Fibroblast of skin of right biceps (primary cell): ENCODE measurements at places on chromosomes 2 and 18.

DNA sequence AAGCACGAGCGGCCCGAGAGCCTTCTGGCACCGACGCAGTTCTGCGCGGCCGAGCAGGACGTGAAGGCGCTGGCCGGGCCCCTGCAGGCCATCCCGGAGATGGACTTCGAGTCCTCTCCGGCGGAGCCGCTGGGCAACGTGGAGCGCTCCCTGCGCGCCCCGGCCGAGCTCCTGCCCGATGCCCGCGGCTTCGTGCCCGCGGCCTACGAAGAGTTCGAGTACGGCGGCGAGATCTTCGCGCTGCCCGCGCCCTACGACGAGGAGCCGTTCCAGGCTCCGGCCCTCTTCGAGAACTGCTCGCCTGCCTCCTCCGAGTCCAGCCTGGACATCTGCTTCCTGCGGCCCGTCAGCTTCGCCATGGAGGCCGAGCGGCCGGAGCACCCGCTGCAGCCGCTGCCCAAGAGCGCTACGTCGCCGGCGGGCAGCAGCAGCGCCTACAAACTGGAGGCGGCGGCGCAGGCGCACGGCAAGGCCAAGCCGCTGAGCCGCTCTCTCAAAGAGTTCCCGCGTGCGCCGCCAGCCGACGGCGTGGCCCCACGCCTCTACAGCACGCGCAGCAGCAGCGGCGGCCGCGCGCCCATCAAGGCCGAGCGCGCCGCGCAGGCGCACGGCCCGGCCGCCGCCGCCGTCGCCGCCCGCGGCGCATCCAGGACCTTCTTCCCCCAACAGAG lies 70.4 kb downstream of the ARHGEF33 start:
- peak; percentile 92 for DNase-seq

DNA sequence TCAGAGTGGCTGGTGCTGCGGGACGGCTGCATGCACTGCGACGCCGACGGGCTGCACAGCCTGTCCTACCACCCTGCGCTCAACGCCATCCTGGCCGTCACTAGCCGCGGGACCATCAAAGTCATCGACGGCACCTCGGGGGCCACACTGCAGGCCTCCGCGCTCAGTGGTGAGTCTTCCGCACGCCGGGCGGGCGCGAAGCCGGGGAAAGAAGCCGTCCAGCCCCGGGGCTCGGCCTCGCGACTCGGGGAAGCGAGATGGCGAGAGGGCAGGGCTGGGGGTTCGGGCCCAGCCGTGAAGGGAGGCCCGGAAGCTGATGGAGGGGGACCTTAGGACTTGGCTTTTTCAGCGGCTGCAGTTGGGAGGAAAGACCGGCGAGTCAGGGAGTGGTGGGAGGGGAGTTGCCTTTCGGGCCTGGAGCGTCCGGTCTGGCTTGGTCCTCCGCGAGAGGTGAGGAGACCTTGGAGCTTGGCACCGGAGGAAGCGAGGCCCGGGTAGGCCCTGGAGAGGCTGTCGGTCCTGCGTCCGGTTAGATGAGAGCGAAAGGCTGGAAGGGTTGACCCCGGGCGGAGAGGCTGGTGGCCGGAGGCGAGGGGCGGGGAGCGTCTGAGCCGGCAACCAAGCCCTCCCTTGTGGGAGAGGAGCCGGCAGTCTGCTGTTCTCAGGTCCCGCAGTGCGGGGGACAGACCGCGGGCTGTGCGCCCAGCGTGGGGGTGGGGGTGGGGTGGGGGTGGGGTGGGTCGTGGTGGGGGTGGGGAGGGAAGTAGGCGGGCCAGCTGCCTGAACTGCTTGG lies 691 bp downstream of the BIRC6 start:
- DNase-seq: peak; percentile 33

GRCh38 chr2:134370655-134371445 lies 117.0 kb downstream of the MGAT5 start:
- no peak for DNase-seq

GRCh38 chr2:62016957-62017356 lies 111.5 kb downstream of the COMMD1 start:
- DNase-seq: no peak

- no peak for DNase-seq
These were observed 35.9 kb downstream of the MYO5B start for GRCh38 chr18:50158866-50159653.

DNA sequence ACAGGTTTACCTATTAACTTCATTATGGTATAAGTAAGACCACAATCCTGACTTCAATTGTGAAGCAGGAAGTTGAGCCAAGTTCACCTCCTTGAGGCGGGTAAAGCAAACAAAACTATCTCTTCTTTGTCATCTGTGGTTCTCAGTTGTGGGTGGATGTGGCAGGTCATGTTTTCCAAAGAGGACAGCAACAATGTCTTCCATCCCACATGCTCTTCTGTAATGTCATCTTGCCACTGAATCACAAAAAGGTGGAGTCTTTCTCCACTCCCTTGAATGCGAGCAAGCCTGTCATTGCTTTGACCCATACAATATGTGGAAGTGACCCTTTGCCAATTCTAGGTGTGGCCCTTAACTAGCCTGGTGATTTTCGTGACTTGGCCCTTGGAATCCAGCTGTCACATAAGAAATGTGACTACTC lies 98.7 kb downstream of the GRB14 start:
- no peak for DNase-seq

GRCh38 chr2:40097691-40098385 lies 318.8 kb upstream of the THUMPD2 start:
- DNase-seq: peak; percentile 90

GRCh38 chr2:60531701-60532133 lies 21.7 kb downstream of the BCL11A start:
- no peak for DNase-seq

DNA sequence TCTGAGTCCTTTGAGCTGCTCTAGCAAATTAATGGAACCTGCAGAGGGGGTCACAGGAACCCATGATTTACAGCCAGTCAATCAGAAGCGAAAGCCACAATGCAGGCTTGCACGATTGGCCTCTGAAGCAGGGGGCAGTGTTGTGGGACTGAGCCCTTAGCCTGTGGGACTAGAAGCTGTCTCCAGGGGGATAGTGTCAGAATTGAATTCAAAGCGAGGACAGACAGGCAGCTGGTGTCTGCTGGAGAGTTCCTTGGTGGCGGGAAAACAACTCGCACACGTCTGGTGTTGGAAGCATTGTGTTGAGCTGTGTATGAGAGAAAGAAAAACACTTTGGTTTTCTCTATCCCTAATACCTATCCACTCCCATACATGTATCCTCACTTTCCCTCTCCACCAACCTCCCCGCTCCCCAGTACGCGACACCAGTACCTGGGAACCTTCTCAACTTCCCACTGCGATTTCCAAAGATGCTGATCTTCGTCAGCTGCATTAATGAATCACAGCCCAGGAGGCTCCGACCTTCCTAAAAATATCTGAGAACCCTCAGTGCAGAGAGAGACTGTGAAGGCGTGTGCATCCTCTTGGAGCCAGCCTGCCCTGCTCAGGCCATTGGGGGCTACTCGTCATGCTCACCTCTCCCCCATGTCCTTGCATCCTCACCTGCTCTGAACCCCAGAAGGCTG lies 88.2 kb downstream of the HS1BP3 start:
- DNase-seq: peak; percentile 60

DNA sequence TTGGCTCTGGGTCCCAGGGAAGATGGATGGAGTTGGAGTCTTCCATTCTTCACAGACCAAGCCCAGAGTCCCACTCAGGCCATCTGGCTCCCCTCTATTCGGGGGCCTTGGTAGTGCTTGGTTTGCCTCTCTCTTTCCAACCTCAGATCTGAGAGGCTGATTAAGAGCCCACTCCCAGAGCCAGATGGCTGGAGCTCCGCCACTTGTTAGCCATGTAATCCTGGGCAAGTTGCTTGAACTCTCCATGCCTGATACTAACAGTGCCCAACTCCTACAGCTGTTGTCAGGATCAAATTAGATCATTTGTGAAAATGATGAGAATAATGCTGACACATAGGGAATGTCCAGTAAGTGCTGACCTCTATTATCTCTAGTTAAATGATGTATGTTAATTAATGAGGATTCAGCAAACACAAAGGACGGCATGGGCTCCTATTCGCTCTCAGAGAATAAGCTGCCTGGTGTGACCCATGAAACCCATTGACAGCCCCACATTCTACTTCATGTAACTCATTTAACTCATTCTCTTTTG lies 46.6 kb upstream of the SLC14A1 start:
- no peak for DNase-seq

- DNase-seq: peak; percentile 31
These were observed 35.6 kb upstream of the SYT4 start for GRCh38 chr18:43312891-43313290.

GRCh38 chr2:7132753-7133152 lies 215.5 kb downstream of the RNF144A start:
- peak; percentile 11 for DNase-seq

DNA sequence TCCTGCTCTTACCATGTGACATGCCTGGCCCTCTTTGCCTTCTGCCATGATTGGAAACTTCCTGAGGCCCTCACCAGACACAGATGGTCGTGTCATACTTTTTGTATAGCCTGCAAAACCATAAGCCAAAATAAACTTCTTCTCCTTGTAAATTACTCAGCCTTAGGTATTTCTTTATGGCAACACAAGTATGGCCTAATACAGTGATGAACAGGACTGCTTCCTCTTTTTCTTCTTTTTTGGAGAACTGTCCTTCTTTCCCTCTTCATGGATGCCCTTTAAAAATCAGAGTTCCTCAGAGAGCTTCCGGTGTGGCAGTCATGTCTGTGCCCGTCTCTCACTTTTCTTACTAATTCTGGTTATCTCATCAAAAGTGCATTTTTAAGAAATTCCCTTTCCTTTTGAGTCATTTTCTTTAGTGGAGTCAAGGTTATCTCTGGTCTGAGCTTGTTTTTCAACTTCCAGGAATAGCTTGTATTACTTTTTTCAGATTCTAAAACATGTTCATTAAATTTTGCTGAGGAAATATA lies 9.2 kb upstream of the IL1A start:
- DNase-seq: peak; percentile 49

- no peak for DNase-seq
These were observed 280.7 kb upstream of the SALL3 start for GRCh38 chr18:78698914-78699313.

DNA sequence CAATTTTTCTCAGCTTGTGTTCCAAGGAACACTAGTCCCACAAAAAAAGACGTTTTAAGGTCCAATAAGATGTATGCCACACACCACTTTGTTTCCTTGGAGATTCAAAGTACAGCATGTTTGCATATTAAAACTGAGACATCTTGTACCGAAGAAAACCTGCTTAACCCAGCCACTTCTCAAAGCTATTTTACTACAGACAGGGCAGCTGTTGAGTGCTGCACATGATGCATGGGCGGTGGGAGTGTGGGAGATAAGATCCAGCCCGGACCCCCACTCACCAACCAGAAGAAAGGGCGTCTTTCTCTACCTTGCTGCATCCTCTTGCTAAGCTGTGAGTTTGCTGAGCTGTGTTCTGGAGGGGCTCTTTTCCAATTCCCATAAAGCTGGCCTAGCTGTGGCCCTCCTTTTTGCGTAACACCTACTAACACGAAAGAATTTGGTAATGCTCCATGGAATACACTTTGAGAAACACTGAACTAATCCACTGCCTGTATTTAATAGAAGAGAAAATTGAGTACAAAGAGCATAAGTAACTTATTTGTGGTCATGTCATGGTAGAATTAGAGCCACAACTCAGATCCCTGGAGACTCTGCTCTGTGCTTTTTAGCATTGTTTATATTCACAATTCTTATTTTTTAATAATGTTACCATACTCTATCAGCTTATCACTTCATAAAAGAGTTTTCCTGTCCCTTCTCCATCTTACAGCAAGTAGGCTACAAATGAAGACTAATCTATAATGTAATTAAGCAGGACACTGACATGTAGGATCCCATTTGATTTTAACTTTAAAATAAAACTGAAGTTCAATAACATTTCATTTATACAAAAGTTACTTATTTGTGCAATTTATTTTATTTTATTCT lies 90.0 kb downstream of the PLEKHM3 start:
- no peak for DNase-seq

- peak; percentile 11 for DNase-seq
These were observed 824.2 kb downstream of the PLCL1 start for GRCh38 chr2:198628596-198628995.

- no peak for DNase-seq
These were observed 22.5 kb downstream of the PIGN start for GRCh38 chr18:62164310-62164709.

GRCh38 chr2:191860760-191861466 lies 14.0 kb upstream of the CAVIN2 start:
- DNase-seq: no peak

- DNase-seq: no peak
These were observed 66.1 kb upstream of the ATG16L1 start for GRCh38 chr2:233185330-233185729.

- no peak for DNase-seq
These were observed 499.0 kb downstream of the NUP35 start for GRCh38 chr2:183623227-183623626.

- no peak for DNase-seq
These were observed 37.0 kb upstream of the LYPD6B start for GRCh38 chr2:149001496-149001895.

DNA sequence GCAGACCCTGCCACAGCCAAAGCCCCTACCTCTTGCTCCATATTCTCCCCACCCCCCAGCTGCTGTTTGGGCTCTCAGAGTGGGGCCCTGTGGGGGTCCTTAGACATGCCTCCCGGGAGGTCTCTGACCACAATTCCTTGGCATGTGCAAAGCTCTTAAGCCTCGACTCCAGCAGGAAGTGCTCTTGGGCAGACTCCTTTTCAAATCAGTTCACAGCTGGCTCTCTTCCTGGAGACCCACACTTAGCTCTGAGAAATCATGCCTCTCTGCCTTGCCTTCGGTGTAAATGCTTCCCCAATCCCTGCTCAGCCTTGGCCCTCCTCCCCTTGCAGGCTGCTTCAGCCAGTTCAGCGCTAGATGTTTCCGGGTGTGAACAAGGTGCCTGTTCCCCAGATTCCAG lies 46.9 kb downstream of the NGEF start:
- no peak for DNase-seq

DNA sequence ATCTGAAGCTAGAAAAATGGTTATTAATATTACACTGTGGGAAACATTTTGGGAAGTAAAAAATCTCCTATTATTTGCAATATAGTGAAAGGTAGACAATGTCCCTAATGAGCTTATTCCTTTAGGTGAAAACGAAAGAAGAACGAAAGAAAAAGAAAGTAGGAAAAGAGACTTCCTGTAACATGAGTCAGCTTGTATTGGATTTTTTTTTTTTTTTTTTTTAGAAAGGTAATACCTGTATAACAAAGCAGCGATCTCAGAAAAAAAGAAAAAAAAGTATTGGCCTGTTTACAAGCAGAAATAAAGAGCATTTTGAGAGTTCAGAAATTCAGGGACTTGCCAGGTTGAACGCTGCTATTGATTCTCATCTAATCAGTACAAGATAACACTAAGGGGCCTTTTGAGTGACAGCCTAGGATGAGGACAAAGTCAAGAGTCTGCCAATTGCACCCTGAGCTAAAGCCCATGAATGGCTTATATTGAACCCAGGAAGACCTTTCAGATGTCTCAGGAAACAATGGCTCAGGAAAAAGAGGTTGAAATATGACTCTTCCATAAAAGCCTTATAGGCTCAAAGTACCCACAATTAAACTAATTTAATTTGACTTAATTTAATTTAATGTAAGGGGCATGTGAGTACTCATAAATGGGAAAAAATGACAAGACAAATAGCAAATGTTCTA lies 615.6 kb upstream of the CDH2 start:
- no peak for DNase-seq

GRCh38 chr2:237223201-237223861 lies 137.6 kb downstream of the COPS8 start:
- DNase-seq: peak; percentile 100
